ENCODE measurements at places on chromosomes 4 and X.
A peak's percentile ranks its signal among the peaks of the same experiment; 100 is the strongest.

DNA sequence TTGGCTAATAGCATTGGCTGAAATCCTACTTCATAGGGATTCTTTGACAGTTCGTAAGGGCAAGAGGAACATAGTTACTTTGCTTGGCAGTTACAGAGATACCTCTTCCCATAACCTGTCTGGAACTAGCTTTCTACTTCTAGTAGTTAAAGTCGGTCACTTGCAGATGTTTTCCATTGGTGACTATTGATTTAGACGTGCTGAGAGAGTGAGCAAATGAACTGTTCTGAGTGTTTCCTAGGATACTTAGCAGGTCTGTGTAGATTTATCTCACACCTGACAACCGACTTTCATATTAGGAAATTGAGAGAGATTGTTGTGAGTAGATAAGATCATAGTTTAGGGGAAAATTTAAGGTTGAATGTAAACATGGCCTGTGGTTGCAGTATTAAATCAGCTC, 116.8 kb downstream of the TSPAN7 start:
- DNase-seq: no peak

GRCh38 chrX:75156531-75156945, 455 bp upstream of the ABCB7 start:
- DNase-seq: peak; percentile 8

GRCh38 chrX:125507119-125507518, 187.4 kb downstream of the TEX13C start:
- DNase-seq: peak; percentile 13

DNA sequence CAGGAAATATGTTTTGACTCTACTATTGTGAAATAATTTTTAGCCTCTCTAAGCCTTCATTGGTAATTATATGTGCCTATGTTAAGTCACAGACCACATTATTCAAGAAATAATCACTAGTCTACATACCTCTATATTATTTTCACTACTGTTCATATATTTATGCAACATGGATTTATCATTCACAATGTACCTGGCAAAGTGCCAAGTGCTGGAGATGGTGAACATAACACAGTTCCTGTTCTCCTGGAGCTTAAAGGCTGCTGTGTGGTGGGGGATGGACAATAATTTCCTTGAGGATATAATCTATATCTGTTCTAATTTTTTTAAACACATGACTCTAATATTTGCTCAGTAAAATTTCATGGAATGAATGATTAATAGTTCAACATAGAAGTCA, 527.7 kb upstream of the CXorf51A start:
- no peak for DNase-seq

- DNase-seq: no peak
Observed at GRCh38 chr4:183816882-183817509, 88.1 kb upstream of the STOX2 start.

DNA sequence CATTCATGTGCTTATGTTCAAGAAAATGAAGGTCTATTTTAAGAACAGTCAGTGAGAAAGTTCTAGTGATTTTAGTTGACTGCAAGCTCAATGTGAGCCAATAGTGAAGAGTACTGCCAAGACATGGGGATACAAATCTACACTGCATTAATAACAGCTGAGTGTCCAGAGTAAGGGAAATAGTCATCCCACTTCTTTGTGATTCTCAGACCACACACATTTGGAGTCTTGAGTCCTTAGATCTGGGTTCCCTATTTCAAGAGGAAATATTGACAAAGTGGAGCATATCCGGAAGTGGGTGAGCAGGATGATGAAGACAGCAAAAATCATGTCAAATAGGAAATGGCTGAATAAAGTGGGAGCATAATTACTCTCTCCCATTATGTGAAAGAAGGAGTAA, 171.1 kb downstream of the LARP7 start:
- DNase-seq: no peak

GRCh38 chr4:78707793-78708192, 68.4 kb upstream of the BMP2K start:
- no peak for DNase-seq

DNA sequence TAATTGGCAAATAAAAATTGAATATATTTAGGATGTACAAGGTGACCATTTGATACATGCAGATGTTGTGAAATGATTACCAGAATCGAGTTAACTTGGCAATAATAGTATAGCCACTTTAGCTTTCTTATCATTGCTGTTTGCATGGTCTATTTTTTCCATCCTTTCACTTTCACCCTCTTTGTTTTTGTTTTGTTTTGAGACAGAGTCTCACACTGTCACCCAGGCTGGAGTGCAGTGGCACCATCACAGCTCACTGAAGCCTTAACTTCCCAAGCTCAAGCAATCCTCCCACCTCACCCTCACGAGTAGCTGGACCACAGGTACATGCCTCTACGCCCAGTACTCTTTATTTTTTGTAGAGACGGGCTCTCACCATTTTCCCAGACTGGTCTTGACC, 218.6 kb upstream of the ADGRL3 start:
- no peak for DNase-seq

DNA sequence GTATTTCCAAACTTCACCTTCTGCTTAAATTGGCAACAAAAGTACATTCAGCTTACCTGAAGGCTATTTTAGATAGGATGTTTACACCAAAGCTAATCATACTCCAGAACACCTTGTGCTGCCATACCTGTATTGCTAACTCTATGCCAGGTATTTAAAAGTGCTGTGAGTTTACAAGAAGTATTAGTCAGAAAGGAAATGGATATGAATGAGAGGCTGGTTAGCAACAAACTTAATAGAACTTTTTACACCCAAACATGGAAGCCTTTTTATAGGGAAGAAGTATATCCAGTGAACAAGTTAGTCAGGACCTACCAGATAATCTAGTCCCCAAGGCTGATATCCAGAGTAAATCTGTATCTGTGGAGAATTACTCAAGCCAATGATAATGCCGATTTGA, 131.2 kb upstream of the SPRY1 start:
- DNase-seq: no peak

DNA sequence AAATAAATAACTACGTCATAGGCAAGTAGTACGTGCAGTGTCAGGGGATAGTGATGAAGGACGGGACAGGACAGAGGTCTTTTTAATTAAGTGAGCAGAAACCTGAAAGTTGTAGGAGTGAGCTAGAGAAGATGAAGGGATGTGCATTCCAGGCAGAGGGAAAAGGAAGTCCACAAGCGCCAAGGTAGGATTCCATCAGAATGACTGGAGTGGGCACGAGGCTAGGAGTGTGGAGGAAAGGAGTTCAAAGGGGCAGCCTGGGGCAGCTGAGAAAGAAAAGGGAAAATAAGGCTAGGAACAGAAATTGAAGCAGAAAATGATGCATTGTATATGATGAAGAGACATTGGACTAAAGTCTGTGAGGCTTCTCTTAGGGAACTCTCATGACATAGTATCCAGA, 192.2 kb upstream of the TLL1 start:
- no peak for DNase-seq

DNA sequence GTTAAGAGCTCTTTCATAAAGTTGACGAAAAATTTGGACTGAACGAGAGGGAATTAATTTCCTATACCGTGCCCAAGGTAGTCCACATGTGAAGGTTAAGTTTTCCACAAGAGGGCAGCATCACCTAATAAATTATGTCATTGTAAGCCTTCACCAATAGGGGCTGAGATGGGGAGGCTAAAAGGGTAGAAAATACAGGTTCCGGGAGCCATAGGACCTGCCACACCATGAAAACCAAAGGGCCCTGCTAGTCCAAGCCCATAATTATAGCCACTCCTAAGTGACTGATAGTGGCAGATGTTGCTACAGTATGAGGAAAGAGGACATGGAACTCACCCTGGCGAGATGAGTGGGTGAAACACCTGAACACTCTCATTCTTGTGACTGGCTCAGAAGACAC, 122.2 kb downstream of the SHROOM4 start:
- peak; percentile 53 for DNase-seq

DNA sequence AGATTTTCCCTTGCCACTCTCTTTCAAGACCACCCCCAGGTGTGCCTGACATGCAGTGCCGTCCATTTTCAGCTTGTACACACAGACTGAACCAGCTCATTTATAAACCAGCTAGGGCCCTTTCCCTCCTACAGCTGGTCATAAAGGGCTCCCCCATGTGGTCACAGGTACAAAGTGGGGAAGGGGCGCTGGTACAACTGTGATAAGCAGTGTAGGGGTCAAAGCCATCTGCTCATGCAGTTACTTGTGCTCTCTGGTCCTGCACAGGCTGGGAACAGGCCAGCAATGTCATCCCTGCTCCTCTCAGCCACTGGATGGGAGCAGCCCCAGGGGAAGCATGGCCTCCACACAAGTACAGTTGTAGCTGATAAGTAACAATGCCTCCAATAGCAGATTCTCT, 20.6 kb downstream of the GABRQ start:
- no peak for DNase-seq

- no peak for DNase-seq
Observed at GRCh38 chr4:26076000-26076587, 162.1 kb downstream of the SMIM20 start.

GRCh38 chrX:13659063-13659462, 6.1 kb downstream of the TCEANC start:
- DNase-seq: peak; percentile 19

DNA sequence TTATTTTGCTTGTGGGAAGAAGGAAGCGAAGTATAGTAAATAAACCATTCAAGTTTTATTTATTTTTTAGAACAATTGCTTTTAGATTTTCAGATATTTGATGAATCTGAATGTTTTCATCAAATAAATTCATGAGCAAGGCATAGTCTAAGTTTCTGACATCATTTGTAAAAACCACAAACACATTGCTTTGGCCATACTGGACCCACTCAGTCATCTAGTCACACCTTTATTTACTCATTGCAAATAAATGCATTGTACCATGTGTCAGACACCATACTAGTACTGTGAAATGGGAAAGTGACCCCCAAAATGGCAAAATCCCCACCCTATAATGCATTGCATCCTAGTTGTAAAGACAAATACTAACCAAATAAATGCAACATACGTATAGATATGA, 449.1 kb upstream of the SMIM31 start:
- DNase-seq: no peak

DNA sequence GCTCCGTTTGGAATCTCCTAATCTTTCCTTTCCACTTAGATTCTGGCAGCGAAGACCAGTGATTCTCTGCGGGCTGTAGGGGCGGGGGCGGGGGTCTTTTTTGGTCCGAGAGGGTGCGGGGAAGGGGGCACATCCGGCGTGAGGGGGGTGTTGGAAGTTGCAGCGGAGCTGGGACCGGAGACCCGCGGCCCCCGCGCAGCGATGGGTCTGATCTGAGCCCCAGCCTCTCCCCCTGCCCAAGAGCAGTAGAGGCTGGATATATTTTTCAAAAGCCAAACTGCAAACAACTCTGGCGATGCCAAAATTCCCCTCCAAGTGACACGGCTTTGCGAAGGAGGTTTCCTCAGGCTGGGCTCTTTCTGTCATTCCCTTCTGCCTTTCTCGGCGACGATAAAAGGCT, 355 bp downstream of the GRID2 start:
- no peak for DNase-seq

- no peak for DNase-seq
Observed at GRCh38 chrX:152831391-152831790, 528 bp downstream of the NSDHL start.

GRCh38 chr4:33722800-33723516, 2521.4 kb downstream of the ARAP2 start:
- DNase-seq: peak; percentile 50

- DNase-seq: peak; percentile 63
Observed at GRCh38 chrX:10900585-10901289, 210.4 kb upstream of the HCCS start.

DNA sequence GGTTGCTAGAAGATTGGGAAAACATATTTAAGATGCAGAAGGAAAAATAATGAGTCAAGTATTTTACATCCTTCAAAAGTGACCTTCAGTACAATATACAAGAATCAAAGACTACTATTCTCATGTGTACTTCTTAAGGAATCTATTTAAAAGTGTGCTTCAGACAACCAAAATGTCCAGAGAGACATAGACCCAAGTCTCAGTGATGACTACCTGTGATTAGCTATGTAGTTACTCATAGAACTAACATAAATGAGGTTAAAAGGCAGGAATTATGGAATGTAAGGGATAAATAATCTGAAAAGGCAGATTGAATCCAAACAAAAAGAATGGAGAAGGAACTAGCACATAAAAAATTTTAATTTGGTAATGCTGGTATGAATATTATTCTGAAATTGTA, 634.7 kb upstream of the FAM241A start:
- peak; percentile 73 for DNase-seq

GRCh38 chr4:120447774-120448173, 381.1 kb upstream of the MAD2L1 start:
- peak; percentile 53 for DNase-seq

DNA sequence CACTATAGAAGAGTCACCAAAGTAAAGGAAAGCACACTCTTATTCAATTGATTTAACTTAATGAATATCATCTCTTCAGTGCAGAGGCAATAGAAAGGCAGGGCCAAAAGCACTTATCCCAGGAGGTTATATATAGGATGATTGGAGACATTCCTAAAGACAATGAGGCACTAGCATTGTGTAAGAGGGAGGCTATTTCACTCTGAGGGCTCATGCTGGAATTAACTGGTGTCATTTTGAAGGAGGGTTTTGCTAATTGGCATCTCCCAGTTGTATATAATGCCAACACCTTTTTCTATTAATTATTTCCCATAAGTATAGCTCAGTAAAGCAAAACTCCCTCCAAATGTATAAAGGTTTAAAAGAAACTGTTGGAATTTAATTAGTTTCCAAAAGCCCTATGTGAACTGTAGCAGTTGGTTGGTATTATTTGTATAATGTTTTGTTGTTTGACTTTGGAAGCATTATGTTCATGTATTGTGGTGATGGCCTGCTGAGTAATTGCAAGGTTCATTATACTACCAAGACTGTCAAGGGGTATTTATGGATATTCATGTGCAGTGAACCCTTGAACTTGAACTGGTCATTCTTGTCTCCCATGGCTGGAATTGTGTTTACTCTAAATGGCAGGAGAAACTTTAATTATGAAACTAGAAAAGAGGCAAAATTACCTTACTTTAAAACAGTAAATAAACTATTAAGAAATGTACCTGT, 270.3 kb downstream of the BMPR1B start:
- DNase-seq: no peak

GRCh38 chr4:137156054-137156453, 376.2 kb downstream of the PCDH18 start:
- peak; percentile 94 for DNase-seq

- no peak for DNase-seq
Observed at GRCh38 chr4:119080721-119081541, 54.7 kb upstream of the MYOZ2 start.

GRCh38 chr4:3408793-3409330, 32.9 kb upstream of the HGFAC start:
- DNase-seq: no peak
